Neuronal stem cell (in vitro differentiated cells): ENCODE measurements at places on chromosomes 2 and 18.

- DNase-seq: no peak
Observed at GRCh38 chr2:29106980-29107388, 8.2 kb upstream of the CLIP4 start.

GRCh38 chr2:145141981-145142380 is 622.1 kb upstream of the ZEB2 start:
- no peak for DNase-seq

- DNase-seq: no peak
Observed at GRCh38 chr2:7346336-7346735, 429.1 kb downstream of the RNF144A start.

DNA sequence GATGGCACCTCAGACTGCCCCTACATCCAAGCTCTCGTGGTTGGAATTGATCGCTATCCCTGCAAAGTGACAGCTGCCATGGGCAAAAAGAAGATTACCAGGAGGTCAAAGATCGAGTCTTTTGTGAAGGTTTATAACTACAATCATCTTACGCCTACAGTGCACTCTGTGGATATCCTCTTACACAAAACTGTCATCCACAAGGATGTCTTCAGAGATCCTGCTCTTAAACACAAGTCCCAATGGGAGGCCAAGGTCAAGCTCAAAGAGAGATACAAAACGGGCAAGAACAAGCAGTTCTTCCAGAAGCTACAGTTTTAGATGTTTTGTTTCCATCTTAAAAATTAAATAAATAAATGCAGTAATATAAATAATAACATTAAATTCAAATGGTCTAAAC is 45.4 kb downstream of the INO80D start:
- no peak for DNase-seq

GRCh38 chr2:231063347-231063746 is 6.7 kb downstream of the PSMD1 start:
- DNase-seq: no peak

- no peak for DNase-seq
Observed at GRCh38 chr18:33805592-33805991, 227.6 kb downstream of the ASXL3 start.

DNA sequence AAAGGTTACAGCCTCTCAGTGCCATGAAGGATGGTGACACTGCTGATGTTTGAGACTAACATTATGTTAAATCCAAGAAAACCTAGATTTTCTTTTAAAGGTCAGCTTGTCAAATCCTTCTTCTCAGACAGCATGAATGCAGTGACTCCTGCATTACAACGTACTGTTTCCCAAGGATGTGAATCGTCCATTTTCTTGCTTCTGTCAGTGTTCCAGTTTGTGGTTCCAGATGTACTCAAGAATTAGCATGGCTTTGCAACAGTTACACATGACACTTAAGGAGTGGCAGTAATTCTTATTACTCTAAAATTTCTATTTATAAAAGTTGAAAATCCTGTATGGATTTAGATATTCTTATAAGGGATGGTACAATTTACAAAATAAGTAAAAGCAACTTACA is 1.5 kb upstream of the TTC39C start:
- DNase-seq: no peak

DNA sequence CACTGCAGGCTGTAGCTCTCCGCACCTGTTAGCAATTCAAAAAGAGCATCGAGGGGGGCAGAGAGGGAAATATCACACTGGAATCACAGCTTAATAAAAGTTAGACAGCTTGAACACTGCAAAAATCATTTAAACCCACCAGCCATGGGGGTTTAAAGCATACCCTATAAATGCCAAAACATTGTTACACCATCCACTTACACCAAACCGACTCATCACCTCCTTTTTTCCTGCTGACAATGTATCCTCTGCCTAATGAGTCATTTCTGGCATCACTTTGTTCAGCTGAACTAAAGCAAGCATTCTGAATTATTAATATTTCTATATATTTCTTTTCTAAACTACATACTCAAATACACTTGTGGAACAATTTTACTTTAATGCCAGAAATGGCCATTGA is 21.6 kb downstream of the MC4R start:
- no peak for DNase-seq
